Thymus (tissue), 14 donors: ENCODE measurements at places on chromosomes 2 and 18. TPM values are rescaled to one million over a fixed set of nuclear protein-coding genes. Genes with fewer than 3 reads are reported as not detected.
A peak's percentile ranks its signal among the peaks of the same experiment; 100 is the strongest.

GRCh38 chr18:58649966-58650816 is 21.1 kb upstream of the MALT1 start:
- H3K36me3 ChIP-seq, result no peaks in the 10 kb centered on the region
- no peak for DNase-seq
- no peak overlapping the region for H3K4me3 ChIP-seq

DNA sequence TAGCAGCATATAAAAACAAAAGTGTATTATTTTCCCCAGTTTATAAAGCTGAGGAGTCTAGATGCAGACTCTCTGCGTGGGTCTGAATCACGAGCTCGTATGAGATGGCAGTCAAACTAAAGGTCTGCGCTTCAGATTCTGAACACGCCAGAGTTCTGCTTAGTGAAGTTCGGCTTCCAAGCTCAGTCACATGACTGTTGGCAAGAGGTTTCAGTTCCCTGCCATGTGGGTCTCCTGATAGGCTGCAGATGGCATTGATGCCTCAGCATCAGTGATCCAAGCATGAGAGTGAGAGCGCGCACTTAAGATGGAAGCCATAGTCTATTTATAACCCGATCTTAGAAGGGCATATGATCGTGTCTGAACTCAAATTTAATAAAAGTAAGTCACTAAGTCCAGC is 242.8 kb upstream of the DOK6 start:
- H3K36me3 ChIP-seq, result no peaks in the 10 kb centered on the region
- H3K27ac ChIP-seq, result no peak overlapping the region
- H3K27me3 ChIP-seq, result no peaks in the 10 kb centered on the region
- no peaks in the 10 kb centered on the region for H3K4me1 ChIP-seq
- DNase-seq, result no peak

DNA sequence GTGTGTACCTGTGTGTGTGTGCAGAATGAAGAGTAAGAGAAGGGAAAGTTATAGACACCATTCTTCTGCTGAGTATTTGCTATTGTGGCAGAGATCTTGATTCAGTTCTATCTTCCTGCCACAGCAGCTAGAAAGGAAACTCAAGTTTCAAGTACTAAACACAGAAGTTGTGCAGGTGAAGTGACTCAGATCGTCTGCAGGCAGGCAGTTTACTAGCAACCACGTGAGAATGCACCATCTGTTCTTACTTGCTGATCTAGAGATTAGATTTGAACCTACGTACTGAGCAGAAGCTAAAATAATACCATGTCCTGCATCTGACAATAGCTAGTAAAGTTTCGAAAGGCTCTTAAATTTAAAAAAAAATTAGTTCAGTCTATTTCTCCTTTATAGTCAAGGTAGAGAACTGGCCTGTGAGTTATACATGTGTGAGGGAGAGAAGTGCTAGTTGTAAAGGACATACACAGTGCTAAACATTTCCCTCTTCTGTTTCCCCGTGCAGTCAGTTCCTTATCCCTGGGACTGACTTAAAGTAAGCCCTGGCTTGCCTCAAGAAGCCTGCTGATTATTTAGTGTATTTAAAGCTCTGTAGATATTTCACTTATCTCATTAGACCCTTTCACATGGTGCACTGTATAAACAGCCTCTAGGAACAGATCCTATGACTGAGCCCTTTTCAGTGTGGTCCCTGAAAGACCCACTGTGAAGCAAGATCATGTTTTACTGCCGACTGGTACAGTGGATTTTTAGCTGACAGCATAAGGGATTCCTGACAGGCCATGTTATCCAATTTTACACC is 45.0 kb downstream of the SLC38A11 start:
- no peak overlapping the region for H3K4me3 ChIP-seq
- peak overlapping the region; percentile 79 for H3K27ac ChIP-seq
- H3K27me3 ChIP-seq, result no peaks in the 10 kb centered on the region
- peaks cover 11% of the 10 kb centered on the region for H3K4me1 ChIP-seq
- no peaks in the 10 kb centered on the region for H3K36me3 ChIP-seq

The HOXD1 gene
- total RNA-seq, result 0.09 TPM

The ATP6V1B1 gene
- total RNA-seq, result 0.19 TPM

GRCh38 chr18:48723837-48724236 is 185.0 kb downstream of the CTIF start:
- no peak overlapping the region for H3K4me3 ChIP-seq
- DNase-seq, result no peak
- H3K36me3 ChIP-seq, result no peaks in the 10 kb centered on the region
- H3K4me1 ChIP-seq, result no peaks in the 10 kb centered on the region
- H3K27ac ChIP-seq, result no peak overlapping the region

DNA sequence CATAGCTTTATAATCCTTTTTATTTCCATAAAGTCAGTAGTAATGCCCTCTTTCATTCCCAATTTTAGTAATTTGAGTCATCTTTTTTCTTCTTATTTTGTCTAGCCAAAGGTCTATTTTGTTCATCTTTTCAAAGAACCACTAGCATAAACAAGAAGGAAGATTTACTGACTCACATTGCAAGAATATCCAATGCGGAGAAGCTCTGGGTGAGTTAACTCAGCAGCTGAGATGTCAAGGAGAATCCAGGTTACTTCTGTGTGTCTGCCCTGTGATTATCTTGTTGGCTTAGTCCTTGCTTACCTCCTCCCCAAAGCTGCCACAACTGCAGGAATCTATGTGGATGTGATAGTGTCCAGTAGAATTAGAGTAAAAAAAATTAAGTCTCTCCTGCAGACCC is 311.4 kb upstream of the NCKAP5 start:
- H3K4me1 ChIP-seq, result no peaks in the 10 kb centered on the region
- H3K36me3 ChIP-seq, result no peaks in the 10 kb centered on the region
- H3K4me3 ChIP-seq, result no peak overlapping the region
- no peak overlapping the region for H3K27ac ChIP-seq

- no peaks in the 10 kb centered on the region for H3K27me3 ChIP-seq
- no peaks in the 10 kb centered on the region for H3K36me3 ChIP-seq
- H3K4me3 ChIP-seq, result no peak overlapping the region
- no peaks in the 10 kb centered on the region for H3K4me1 ChIP-seq
- H3K27ac ChIP-seq, result no peak overlapping the region
These were observed 8.5 kb upstream of the UNC80 start for GRCh38 chr2:209763106-209763505.
